ENCODE measurements at places on chromosomes 5 and 9.

DNA sequence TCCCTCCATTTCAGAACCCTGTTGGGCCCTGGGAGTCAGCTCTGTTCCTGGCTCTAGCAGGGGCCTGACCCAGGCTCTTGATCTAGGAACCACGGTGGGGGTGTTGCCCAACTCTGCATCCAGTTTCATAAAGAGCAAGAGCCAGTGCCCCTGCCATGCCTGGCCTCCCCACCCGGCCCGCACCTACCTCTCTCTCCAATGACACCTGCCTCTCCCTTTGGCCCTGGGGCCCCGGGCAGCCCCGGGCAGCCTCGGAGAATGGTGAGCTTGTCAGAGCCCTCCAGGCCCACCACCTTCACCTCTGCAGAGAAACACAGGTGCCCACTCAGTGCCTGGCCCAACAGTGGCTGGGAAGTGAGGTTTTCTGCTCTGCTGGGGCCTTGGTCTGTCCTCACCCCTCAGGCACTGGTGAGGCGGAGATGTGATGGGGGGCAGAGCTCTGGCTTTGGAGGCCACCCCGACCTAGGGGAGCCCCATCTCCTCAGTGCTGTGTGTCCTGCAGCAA is 1.5 kb downstream of the FCN1 start:
- DNase-seq: no peak

DNA sequence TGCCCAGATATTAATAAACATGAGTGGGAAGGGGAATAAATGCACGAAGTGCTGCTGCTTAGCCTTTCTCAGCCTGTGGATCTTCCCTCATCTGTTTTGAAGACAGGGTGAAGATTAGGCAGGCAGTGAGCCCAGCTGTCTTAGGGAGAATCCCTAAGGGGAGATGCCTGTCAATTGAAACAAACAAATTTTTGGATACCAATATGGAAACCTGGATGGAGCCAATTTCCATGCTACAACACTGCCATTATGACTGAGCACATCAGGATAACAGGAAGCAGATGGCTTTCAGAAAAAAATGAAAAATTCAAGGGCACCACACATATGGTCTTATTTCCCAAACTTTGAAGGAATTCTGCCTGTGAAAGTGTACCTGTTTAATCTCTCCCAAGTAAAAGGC is 80.3 kb downstream of the HMHB1 start:
- DNase-seq: no peak

- DNase-seq: no peak
These were observed 3.3 kb downstream of the ZNF462 start for GRCh38 chr9:106866243-106866642.

GRCh38 chr5:93461756-93462155 is 119.3 kb downstream of the NR2F1-AS1 start:
- no peak for DNase-seq

DNA sequence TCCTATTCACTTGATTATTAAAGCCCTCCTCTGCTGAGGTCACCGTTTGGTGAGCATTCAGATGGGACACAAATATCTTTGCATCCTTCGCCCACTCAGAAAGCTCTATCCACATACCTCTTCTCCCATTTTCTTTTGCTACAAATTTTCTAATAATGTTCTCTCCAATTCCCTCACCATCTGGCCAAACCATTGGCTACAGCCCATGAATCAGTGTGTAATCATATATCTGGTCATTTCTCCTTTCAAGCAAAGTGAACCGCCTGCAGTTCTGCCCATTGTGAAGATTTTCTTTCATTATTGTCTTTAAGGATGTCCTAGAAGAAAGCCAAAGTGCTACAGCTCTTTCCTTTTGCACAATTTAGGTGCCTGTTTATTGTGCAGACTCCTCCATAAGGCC is 54.2 kb upstream of the DAPK1 start:
- DNase-seq: no peak

- DNase-seq: no peak
These were observed 6.6 kb downstream of the NINJ1 start for GRCh38 chr9:93127395-93127911.

- no peak for DNase-seq
These were observed 92.8 kb downstream of the SNX18 start for GRCh38 chr5:54610197-54610944.

- DNase-seq: no peak
These were observed 7.2 kb downstream of the GPSM1 start for GRCh38 chr9:136334541-136334940.

GRCh38 chr5:122937914-122938313 is 92.5 kb downstream of the SNX24 start:
- DNase-seq: no peak

DNA sequence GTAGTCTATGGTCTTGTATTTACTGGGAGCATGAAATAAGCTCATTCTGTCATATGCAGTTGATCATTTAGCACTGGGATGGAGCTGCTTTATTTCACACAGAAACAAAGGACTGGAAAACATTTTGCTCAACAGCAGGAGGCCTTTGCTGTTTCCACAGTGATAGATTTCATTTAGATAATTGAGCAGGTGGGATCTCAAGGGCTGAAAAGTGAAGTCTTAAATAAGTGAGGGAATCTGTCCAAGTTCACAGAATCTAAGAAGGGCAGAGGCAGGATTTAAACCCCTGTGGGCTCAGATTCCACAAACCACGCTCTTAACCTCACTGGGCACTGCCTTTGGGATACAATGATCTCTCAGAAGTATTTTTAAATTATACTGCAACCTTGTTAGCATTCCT is 47.8 kb downstream of the PRLR start:
- no peak for DNase-seq

DNA sequence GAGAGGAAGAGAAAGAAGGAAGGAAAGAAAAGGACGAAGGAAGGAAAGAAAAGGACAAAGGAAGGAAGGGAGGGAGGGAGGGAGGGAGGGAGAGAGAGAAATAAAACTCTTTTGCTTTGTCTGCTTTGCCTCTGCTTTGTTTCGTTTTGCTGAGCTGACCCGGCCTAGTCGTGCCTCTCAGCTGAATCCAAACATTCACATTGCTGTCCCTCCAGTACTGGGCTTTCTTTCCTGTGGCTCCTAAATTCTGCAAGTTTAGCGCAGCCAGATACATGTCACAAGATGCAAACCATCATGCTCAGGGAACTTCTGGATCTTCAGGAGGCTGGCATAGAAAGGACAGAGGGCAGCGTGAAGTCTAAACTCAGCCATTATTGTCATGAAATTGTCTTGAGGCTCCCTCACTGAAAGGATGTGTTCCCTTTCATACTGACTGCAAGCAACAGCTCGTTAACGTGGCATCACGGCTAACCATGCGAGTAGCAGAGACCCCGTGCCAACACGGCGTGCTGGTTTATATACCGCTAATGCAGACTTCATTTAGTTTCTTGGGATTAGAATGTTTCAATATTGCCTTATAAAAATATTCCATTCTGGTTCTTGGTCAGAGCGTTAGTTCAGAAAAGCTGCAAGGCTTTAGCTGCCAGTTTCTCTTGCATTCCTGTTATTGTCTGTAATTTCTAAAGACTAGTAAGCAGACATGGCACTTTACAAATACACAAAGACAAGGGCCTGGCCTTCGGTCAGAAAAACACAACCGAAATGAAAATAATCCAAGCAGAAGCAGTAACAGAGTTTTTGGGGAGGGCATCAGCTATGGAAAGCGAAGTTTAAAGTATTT is 94.2 kb downstream of the TMEM174 start:
- DNase-seq: no peak

DNA sequence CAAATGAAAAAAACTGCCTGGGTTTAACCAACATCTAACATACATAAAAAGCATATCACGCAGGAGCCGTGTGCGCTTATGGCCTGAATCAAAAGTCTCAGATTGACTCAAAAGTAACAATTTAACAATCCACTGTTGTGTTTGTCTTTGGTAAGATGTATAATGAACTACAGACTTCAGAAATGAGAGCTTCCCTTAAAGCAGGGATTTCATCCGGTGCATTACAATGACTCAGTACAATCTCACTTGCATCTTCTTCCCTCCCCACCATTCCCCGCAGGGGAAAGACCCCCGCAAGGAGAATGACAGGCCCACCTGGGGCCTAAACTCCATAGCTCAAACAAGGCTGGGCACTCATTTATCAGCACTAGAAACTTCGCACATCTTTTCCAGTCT is 1.4 kb downstream of the ZFR start:
- DNase-seq: peak; percentile 41

- no peak for DNase-seq
These were observed 194.8 kb downstream of the AUH start for GRCh38 chr9:91166796-91167366.

GRCh38 chr9:116694785-116695291 is 7.7 kb downstream of the TRIM32 start:
- no peak for DNase-seq

DNA sequence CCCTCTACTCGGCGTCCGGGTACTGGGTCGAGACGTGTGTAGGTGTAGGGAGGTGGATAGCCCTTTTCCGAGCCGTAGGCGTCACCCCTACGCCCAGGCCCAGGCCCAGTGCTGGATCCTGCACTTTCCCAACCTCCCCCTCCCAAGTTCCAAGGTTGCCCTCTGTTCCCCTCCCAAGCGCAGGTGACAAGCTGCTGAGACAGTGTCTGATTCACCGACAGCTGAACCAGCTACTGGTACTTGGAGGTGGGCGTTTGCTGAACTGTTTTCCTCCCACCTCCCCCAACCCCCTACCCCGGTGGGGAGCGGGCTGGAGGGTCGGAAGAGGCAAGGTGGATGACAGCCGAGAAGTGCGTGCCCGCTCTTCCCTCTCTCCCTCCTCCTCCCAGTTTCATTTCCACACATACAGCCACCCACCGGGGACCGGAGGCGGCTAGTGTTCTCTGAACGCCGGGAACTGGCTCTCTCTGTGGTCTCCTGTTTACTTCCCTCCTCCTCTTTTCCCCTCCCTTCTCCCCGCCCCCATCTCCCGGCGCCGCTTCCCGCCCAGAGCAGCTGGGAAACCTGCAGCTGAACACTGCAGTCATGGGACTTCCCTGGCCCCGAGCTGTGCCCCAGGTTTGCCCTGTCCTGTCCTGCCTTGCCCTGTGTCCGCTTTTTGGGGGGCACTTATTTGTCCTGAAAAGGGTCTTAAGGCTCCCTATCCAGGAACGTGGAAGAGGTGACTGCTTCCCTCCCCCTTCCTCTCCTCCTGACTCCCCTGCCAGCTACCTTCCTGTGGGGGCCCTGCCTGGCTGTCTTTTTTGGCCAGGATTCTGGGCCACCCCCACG is 6.2 kb upstream of the KLF9 start:
- DNase-seq: peak; percentile 67

GRCh38 chr5:96316487-96316886 is 116.6 kb downstream of the PCSK1 start:
- no peak for DNase-seq

GRCh38 chr9:122360891-122361290 is 9.9 kb upstream of the PTGS1 start:
- no peak for DNase-seq

- no peak for DNase-seq
These were observed 2.8 kb downstream of the FBN2 start for GRCh38 chr5:128535251-128535650.

GRCh38 chr9:5851445-5851844 is 18.5 kb upstream of the ERMP1 start:
- peak; percentile 38 for DNase-seq

- DNase-seq: no peak
These were observed 33.0 kb downstream of the INSL4 start for GRCh38 chr9:5264219-5264595.

DNA sequence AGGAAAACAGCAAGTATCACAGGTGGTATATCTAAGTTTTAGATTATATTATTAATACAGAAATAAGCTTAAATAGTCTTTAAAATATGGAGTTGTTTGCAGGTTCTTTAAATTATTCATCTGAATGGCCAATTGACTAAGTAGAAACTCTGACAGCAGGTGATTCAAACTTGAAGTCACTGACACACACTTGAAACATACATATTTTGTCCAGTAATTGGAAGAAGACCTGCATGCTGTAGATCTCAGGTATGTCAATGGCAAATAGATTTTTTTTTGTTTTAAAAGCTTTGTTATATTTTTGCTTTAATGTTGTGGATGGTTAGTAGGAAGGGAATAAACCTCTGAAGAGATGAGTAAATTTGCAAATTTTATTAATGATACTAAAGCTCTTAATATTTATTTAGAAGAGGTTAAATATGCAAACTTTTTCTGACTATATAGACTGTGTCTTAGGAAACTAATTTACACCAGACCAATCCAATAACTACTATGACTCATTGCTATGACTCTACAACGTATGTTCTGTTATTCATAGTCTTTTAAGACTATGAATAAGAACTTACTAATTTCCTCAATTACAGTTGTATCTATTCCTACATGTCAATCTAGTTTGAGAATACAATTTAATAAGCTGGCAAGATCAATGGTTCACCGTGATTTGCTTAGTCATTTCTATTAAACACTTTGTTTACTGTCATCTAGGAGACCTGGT is 53.9 kb upstream of the RORB start:
- no peak for DNase-seq

- DNase-seq: peak; percentile 55
These were observed 2.8 kb downstream of the ST8SIA4 start for GRCh38 chr5:100900142-100900795.

DNA sequence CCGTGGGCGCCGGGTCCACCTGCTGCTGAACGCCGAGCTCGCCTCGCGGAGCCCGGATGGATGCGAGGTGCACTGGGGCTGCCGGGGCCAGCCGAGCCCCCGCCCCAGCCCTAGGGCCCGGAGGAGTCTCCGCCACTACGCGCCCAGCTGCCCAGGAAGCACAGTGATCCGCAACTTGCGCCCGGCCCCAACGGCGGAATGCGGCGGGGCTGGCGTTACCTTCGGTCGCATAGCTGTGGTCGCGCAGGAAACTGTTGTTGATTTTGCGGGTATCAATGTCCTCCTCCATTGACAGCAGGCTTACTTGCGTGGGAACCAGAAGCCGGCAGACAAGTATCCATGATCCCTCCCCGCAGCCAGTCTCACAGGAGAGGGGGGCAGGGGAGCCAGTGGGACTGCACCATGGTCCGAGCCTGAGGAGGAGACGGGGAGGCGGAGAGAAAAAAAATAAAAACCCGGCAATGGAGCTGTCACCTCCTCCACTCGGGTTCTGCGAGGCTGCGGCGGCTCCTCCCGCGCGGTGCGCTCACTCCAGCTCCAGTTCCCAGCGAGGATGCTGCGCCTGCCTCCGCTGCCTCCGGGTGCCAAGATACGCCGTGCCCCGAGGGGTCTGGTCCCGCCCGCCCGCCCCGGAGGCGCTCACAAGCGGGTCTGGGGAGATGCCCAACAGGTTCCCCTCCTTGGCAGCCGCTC is 628 bp downstream of the PPP2R2B start:
- peak; percentile 28 for DNase-seq

DNA sequence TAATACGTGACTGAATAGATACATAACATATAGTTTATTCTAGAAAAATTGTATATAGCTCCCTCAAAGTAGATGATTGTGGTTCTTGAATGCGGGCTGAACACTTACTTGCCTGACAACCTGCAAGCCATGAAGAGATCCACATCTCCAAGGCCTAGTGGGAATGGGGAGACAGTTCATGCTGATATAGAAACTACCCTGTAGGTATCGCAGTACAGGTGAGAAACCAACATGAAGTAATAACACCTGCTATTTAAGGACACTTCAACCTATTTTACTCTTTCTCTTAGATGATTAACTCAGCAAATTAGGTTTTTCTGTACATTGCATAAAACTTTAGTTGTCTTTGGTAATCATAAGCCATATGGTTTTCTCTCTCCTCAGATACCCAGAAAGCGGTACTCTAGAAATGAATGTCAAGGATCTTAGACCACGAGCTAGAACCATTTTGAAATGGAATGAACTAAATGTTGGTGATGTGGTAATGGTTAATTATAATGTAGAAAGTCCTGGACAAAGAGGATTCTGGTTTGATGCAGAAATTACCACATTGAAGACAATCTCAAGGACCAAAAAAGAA is 47.3 kb downstream of the UHRF2 start:
- no peak for DNase-seq

Data from stimulated activated CD4-positive, alpha-beta T cell treated with anti-CD3 and anti-CD28 coated beads, Interleukin-2, amount 100 ng/mL, for 24 hours (primary cell).